ENCODE measurements at places on chromosomes 3 and 15.

- DNase-seq = no peak
These were observed 51.6 kb downstream of the CHDH start for GRCh38 chr3:53794597-53794996.

DNA sequence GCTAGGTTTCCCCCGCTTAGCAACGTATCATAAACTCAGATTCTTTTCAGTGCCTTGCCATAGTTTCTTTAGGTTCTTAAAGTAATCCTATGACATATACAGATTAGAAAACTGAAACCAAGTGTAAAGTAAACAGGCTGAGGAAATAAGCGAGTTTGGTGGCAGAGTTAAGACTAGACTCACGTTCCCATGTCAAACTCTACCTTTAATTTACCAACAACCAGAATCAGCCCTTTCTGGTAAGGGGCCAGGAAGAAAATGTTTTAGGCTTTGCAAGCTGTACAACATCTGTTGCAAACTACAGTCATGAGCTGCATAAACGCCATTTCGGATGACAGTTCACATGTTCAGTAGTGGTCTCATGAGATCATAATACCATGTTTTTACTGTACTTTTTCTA lies 128.0 kb upstream of the PRICKLE2 start:
- DNase-seq = peak; percentile 18

- no peak for DNase-seq
These were observed 54.6 kb downstream of the TM4SF4 start for GRCh38 chr3:149529099-149529498.

- DNase-seq = peak; percentile 86
These were observed 8.8 kb upstream of the ELP6 start for GRCh38 chr3:47522082-47522987.

GRCh38 chr3:145079436-145079835 lies 1081.5 kb downstream of the PLOD2 start:
- DNase-seq = no peak

- no peak for DNase-seq
These were observed 100.1 kb downstream of the DPH6 start for GRCh38 chr15:35445891-35446290.

- DNase-seq = no peak
These were observed 631.4 kb upstream of the MDFIC2 start for GRCh38 chr3:70943886-70944285.

- no peak for DNase-seq
These were observed 116.8 kb upstream of the SGO1 start for GRCh38 chr3:20302766-20303165.

GRCh38 chr3:152375546-152375945 lies 106.8 kb downstream of the MBNL1 start:
- DNase-seq = no peak

- DNase-seq = no peak
These were observed 105.7 kb downstream of the SNRPN start for GRCh38 chr15:25060472-25060803.

DNA sequence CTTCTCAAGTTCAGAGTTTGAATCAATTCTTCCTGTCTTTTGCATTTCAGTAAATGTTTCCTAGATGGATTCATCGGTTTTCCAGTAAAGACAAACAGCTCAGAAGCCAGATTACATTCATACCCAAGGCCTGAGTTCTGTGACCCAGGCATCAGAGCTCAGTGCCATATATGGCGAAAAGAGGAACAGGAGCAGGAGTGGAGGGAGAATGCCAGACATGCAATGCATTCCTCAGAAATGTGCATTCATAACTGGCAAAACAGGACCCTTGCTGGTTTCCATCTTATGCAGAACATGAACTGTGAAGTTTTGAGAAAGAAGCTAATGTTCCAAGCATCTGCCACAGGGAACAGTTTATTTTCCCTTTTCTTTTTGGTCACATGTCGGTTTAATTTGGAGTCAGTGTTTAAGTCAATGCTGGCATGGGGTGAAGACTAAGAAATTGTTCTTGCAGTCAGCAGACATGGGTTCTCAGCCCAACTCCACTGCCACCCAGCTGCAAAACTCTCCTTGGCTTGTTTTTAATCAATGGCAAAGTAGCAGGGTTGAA lies 116.5 kb downstream of the LPP start:
- DNase-seq = peak; percentile 84

DNA sequence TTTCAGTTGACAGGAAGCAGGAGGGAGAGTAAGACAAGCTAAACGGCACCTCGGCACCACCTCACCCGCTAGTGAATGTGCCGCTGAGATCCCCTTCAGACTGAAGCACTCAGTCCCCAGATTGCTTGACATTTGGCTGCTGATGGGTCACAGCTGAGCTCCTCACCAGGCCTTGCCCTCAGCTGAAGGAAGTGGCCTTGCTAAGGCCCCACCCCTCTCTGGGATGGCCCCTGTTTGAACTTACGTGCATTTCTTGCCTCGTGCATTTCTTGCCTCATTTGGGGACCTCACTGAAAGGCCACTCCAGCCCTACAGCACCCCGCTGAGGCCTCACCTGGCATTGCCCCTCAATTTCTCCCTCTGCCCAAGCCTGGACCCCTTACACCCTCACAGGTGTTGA lies 39.8 kb downstream of the EOGT start:
- DNase-seq = no peak

- no peak for DNase-seq
These were observed 210.7 kb upstream of the UBE2E1 start for GRCh38 chr3:23594894-23595670.

- DNase-seq = no peak
These were observed 36.7 kb downstream of the VGLL3 start for GRCh38 chr3:86954226-86954625.

DNA sequence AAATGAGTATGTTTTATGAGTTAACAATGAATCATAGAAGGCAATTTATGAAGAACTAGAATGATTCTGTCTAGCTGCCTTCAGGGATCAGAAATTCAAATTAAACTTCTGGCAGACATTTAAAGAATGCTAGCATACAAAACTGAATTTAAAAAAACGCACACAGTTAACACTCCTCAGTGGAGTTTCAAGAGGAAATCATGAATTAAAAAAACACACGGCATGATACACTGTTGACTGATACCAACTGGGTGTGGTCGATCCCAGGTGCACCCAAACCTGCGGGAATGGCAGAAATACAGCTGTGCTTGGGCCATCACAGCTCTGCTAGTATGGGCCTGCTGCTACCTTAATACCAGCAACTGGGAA lies 526.0 kb downstream of the FOXP1 start:
- DNase-seq = peak; percentile 61

DNA sequence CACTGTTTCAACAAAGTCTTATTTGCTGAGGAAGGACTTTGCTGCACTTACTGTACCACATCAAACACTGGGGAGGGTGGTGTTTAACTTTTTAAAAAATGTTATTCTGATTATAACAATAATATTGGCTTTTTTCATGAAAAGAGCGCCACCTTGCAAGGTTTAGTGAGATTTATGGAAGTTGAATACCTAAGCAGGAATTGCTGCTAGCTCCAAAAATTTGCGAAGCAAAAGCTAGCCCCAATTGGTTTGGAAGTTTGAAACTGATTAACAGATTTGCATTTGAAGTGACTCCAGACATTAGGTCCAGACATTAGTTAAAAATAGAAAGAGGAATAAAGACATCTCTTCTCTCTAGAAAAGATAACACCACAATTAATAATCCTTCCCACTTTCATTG lies 6.7 kb downstream of the ZIC1 start:
- DNase-seq = no peak

GRCh38 chr3:51729042-51729633 lies 22.3 kb downstream of the GRM2 start:
- DNase-seq = no peak

DNA sequence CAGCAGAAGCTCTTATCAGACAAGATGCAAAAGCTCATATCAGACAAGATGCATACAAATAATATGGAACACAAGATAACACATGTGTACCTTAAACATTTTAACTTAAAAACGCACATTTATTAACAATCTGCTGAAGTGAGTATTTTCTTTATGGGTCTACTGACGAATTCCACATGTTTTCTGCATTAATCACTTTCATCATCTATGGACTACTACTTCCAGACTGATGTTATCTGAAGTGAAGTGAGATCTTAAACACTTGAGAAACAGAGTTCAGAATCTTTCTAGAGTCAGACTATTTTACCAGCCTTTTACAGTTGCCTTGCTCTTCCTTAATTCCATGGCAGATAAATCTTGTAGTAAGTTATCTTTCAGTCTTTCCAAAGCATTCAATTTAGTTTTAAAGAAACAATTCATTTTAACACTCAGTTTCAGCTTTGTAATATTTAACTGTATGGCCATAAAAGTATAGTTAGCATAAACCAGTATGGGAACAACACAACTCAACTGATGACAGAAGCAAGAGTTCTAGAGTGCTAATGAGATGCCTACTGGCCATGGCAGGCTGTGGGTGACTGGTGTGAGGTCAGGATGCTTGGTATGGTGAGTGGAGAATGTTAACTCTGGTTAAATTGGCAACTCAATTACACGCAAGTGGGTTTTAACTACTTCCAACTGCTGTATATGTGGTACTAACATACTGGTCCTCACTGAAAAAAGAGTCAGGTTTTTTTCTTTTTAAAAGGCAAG lies 9.8 kb downstream of the CMTM6 start:
- no peak for DNase-seq

- no peak for DNase-seq
These were observed 264.3 kb downstream of the LRTM1 start for GRCh38 chr3:54663501-54664011.

- DNase-seq = no peak
These were observed 23.0 kb downstream of the PPM1L start for GRCh38 chr3:160779040-160779439.

DNA sequence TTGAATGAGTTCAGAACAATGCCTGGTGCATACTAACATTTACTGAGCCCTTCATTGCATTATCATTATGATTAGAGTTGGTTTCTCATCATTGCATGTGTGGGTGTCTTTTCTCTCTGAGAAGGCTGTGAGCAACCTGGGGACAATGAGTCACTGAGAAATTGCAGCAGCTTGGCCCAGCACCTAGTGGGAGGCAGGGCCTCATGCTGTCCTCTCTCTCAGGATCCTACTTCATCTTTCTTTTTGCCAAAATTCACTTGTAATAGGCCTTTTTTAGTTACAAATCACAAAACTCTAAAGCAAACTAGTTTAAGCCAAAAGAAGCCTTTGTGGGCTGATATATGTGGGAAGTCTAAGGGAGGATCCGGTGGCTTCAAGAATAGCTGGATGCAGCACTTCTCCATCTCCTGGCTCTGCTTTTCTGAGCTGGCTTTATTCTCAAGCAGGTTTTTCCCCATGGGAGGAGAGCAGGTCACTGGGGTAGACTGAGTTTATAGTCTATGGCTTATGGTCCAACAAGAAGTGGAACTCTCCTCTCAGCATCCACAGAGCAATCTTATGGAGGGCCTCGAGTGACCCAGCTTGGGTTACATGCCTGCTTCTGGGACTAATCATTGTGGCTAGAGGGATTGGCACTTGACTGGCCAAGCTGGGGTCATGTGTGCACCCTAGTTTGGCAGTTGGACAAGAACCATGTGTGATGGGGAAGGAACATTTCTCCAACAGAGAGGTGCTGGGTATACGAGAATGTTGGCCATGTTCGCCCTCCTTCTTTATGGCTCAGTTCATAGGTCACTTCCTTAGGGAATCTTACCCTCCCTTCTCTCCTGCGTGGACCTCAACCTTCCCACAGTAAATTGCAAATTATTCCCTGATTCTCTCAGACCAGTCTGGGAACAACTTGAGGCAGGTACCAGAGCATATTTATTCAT lies 8.7 kb upstream of the CAMK1 start:
- no peak for DNase-seq

- no peak for DNase-seq
These were observed 145.2 kb downstream of the TAFA4 start for GRCh38 chr3:68787106-68787626.

Data from endothelial cell of umbilical vein (primary cell).